ENCODE measurements at places on chromosomes 12 and 14.

- DNase-seq = no peak
Observed at GRCh38 chr12:11482955-11483354, 87.6 kb upstream of the PRB2 start.

GRCh38 chr12:108146035-108146893, 17.2 kb downstream of the WSCD2 start:
- no peak for DNase-seq

DNA sequence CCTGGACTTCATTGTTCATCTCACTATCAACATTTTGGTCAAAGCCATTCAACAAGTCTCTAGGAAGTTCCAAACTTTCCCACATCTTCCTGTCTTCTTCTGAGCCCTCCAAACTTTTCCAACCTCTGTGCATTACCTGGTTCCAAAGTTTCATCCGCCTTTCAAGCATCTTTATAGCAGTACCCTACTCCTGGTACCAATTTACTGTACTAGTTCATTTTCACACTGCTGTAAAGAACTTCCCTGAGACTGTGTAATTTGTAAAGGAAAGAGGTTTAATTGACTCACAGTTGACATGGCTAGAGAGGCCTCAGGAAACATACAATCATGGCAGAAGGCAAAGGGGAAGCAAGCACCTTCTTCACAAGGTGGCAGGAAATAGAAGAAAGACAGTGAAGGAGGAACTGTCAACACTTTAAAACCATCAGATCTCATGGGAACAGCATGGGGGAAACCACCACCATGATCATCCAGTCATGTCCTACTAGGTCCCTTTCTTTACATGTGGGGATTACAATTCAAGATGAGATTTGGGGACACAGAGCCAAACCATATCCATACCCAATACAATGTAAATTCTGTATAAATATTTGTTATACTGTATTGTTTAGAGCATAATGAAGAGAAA, 109.7 kb downstream of the C12orf75 start:
- DNase-seq = no peak

DNA sequence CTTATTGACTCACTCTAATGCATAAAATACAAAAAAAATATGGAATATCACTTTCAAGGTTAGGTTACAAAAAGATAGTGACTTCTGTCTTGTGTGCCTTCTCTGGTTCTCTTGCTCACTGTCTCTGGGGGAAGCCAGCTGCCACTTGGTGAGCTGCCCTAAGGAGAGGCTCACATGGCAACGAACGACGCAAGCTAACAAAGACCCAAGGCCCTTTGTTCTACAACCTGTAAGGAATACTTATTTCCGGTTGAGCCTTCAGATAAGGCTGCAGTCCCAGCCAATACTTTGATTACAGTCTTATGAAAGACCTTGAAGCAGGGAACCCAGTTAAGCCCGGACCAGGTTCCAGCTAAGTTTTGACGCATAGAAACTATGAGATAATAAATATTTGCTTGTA, 242.4 kb upstream of the TBX3 start:
- DNase-seq = no peak

GRCh38 chr12:90964616-90965015, 9.6 kb upstream of the CCER1 start:
- DNase-seq = no peak

GRCh38 chr12:1795221-1795784, 25.1 kb upstream of the LRTM2 start:
- DNase-seq = no peak

DNA sequence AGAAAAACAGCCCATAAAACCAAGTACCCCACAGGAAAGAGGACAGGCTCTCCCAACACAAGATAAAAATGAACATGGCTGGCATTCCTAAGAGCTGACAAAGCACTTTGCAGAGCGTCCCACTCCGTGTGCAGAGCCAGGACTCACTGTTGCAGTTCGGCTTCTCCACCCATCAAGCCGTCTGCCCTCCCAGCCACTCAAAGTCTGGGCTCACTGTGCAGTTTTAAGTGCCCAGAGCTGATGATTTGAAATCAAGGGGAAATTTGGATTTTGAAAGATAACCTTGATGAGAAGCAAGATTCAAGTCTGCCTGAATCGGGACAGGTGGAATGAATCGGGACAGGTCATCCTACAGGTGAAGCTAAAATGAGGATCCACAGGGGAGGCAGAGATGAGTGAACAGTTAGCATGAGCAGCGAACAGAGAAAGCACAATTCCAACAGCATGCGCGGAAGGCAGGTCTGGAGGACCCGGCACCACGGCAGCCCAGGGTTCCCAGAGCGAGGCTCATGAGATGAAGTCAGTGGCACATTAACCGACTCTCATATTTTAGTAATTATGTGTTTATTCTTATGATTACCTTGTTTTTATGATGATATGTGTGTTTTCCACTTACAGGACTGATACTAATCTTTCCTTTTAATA, 39.8 kb upstream of the GPR68 start:
- DNase-seq = peak; percentile 33

DNA sequence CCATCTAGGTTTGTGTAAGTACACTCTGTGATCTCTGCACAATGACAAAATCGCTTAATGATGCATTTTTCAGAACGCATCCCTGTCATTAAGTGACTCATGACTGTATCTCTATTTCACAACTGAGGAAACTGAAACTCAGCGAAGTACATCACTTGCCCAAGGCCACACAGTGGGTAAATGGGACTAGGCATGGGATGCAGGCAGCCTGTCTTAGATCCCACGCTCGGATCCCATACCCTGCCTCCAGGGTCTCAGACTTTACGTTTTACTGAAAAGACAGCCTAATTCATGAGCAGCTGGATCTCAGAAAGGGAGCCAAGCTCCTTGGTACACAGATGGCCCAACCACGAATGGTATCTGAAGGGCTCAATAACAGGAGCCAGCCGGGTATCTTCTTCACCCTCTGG, 2.4 kb upstream of the MLEC start:
- DNase-seq = no peak

- no peak for DNase-seq
Observed at GRCh38 chr14:53156238-53156637, 3.1 kb upstream of the DDHD1 start.

GRCh38 chr12:99413751-99414150, 233.8 kb upstream of the GARIN6 start:
- DNase-seq = no peak

GRCh38 chr12:103809154-103809553, 31.9 kb downstream of the NT5DC3 start:
- DNase-seq = no peak

DNA sequence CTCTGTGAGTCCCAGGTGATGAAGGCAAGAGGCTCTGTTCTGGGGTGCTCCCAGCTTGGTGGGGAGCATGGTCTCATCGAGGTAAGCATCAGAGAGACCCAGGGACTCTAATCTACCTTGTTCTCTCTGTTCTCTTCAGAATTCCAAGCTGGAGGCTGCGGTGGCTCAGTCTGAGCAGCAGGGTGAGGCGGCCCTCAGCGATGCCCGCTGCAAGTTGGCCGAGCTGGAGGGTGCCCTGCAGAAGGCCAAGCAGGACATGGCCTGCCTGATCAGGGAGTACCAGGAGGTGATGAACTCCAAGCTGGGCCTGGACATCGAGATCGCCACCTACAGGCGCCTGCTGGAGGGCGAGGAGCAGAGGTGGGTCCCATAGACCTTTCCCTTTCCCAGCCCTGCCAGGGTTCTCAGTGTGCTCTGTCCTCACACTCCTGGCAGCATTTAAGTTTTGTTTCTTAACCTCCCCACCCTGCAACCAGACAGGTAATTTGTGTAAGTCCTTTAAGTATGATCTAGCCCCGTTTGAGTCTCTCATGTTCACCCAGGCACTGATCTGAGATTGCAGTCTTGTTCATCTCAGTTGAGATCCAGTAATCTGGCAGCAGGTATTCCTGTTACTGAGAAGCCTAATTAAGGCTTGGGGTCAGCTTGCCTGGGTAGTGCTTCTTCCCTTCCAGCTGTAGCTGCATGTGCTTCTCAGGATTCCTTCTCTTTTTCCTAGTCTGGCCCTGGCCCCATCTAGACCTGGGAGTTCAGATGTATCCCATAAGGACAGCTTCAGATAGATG, 14.8 kb upstream of the KRT81 start:
- no peak for DNase-seq

- DNase-seq = no peak
Observed at GRCh38 chr14:21098892-21099595, 589 bp upstream of the ZNF219 start.

DNA sequence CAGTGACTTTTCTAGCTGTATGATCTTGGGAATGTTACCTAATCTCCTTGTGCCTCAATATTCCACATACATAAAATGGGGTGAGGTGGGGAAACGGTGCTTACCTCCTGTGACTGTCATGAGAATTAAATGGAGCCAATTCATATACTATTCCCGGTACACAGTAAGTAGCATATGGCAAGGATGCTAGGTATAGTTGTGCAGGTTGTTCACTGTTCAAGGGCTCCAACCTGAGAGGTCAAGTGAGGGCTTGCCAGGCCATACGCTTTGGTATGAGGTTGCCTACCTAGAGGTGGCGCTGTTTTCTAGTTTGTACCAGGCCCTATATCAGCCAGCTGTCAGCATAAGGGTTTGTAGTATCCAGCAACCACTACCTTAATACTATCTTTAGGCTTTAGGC, 3.6 kb upstream of the BATF start:
- no peak for DNase-seq

DNA sequence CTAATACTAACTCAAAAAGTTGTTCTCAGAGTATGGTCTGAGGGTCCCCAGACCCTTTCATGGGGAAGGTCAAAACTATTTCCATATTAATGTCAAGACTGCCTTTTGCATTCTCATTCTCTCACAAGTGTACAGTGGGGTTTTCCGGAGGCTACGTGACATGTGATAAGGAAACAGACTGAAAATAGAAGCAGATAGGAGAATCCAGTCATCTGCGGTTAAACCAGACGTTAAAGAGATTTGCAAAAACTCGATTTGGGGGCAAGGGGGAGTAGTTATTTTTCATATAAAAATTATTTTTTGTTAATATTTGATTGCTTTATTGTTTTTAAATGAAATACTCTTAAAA, 1.0 kb upstream of the NAP1L1 start:
- DNase-seq = no peak

DNA sequence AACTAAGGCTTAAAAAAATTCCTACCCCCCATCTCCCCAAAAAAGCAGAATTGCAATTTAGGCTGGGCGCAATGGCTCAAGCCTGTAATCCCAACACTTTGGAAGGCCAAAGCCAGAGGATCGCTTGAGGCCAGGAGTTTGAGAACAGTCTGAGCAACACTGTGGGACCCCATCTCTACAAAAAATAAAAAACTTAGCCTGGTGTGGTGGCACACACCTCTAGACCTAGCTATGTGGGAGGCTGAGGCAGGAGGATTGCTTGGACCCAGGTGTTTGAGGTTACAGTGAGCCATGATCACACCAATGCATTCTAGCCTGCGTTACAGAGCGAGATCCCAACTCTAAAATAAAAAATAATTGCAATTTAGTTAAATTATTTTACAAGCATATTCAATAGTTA, 54.1 kb downstream of the CPM start:
- no peak for DNase-seq

DNA sequence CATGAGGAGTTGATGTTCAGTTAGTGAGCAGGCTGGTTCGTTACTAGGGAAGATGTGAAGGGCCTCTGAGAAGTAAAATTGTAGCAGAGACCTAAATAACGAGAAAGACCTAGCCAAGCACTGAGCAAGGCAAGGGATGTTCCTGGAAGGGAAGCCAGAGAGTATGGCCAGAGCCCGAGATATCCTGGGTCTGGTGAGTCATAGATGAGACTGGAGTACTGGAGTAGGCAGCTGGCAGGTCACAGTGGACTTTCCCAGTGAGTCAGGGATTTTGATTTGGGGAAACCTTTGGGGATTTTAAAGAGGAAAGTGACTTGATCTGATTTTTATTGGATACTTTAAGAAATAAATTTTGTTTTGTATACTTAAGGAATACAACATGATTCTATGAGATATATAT, 369.0 kb downstream of the DIO2 start:
- peak; percentile 32 for DNase-seq

GRCh38 chr14:67385120-67385519, 25.0 kb downstream of the EIF2S1 start:
- DNase-seq = no peak

GRCh38 chr12:93121729-93122488, 192.8 kb upstream of the EEA1 start:
- DNase-seq = peak; percentile 71

DNA sequence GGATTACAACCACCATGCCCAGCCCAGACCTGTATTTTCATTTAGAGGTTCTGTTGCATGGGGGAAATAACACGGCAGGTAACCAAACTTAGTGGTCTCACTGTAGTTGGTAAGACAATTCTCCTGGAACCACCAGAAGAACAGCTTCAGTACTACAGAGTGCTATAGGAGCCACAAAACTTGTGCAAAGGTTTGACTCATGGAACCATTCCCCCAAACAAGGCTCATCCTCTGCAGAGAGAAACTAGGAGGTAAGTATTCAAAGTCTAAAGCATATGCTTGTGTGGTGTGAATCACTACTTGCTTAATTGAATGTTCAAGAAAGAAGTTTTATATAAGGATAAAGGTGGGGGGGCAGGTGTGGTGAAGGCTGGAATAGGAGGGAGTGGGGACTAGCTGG, 58.7 kb downstream of the GNS start:
- DNase-seq = no peak

DNA sequence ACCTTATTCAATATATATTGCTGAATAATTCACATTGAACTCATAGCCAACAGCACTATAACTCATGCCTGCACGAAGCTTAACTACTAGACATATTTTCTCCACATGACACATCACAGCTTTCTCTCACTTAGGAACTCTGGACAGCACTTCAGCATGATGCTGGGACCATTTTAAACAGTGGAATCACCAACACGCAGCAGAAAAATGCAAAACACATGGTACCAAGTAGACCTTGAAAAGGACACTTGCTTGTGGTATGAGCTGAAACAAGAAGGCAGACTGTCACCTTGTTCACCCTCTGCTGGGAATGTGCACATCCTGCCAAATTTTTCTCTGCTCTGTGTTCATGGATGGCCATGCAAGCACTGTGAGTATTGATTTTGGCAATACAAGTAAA, 34.8 kb upstream of the CD9 start:
- DNase-seq = no peak

GRCh38 chr14:61470261-61470960, 149.0 kb downstream of the PRKCH start:
- peak; percentile 80 for DNase-seq

DNA sequence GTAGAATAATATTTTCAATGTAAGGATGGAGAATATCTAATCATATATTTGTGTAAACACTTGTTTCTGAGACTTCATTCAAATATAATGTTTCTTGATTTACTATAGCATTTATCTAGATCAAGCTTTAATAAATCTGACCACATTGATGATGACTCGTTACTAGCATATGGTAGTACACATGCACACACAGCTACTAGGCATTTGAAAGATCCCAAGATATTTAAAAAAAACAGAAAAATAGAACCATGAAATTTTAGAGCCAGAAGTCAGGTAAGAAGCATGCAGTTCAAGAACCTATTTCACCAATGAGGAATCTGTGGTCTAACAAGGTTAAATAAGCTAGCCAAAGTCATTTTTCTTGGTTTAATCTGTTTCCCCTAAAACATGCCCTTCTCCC, 32.0 kb downstream of the DCP1B start:
- peak; percentile 44 for DNase-seq

- DNase-seq = no peak
Observed at GRCh38 chr12:122834104-122834920, 945 bp upstream of the HIP1R start.

All from HS-5 (cell line).